ENCODE measurements at places on chromosomes 5 and 9.

DNA sequence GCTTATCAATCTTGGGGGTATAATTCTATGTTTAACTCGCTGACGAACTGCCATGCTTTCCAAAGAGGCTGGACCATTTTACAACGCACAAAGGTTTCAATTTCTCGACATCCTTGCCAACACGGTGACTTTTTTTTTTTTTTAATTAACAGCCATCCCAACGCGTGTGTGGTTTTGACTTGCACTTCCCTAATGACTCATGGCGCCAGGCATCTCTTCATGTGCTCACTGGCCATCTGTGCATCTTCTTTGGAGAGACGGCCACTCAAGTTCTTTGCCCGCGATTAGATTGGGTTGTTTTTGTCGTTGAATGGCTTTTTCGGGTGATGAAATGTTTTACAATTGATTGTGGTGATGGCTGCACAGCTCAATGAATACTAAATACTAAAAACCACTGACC is 12.5 kb upstream of the CARD9 start:
- no peak for DNase-seq

DNA sequence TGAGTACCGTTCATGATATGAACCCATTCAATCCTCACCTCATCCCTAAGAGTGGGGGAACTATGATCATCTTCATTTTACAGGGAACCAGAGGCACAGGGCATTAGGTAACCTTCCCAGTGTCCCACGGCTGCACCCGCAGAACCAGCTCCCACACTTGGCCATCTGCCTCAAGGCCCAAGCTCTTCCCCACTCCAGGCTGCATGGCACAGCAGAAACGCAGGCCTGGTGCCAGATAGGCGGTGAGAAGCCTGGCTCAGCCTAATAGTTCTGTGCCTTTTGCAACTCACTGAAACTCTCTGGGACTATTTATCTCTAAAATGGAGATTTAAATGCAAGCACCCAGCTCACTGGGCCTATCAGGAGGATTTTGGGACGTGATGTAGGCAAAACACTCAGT is 90.8 kb upstream of the ZNF618 start:
- DNase-seq: no peak

- DNase-seq: no peak
Measured at GRCh38 chr5:96546120-96546519, 113.1 kb upstream of the PCSK1 start.

DNA sequence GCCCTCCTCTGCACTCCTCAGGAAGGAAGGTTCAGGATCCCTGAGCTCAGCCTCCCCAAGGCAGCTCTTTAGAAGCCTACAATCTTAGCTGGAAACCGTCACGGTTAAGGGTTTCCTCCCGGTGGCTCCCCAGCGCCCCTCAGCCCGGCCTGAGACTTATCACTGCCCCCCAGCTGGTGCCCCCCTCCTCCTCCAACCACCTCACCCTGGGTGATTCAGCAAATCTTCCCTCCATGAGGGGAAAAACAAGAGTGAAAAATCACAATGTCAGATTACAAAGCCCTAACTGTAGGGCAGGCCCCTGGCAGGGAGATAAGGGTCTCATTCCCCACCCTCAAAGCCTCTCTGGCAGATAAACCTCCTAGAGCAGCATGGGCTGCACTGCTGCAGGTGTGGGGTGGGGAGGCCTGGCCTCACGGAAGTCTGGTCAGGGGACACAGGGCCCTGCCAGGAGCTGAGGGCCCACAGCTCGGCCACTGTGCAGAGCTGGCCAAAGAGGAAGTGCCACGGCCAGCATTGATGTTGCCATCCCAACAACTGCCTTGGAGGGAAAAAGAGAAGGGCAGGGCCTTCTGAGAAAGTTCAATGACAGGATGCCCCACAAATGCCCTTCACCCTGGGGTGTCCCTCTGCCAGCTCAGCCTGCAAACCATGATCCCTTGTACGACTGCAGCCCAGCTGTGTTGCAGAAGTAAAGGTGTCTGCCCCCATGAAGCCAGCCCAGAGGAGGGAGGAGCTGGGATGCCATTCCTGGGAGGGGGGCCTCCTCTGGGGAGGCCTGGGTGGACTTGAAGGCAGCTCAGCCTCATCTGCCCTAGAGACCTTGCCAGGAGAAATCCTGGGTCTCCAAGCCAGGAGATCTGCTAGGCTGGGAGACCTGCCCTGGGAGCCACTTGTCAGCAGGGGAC is 25.9 kb downstream of the GFI1B start:
- DNase-seq: no peak

DNA sequence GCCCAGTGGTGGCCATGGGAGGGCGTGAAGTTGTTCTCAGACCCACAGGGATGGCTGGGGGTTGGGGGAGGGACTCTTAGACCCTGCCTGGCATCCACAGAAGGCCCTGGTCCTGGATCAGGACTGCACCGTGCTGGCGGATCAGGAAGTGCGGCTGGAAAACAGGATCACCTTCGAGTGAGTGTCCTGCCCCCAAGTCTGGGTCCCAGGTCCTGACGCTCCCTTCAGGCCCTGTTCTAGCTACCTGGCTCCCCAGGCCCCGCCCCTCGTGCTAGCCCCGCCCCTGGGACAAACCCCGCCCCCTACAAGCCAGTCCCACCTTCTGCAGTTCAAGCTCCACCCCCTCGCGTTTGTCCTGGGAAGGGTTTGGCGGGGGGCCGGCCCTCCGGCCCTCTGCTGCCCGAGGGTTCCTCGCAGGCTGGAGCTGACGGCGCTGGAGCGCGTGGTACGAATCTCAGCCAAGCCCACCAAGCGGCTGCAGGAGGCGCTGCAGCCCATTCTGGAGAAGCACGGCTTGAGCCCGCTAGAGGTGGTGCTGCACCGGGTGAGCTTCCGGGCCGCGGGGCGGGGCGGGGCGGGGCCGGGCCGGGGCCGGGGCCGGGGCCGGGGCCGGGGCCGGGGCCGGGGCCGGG is 12.9 kb downstream of the RGS14 start:
- DNase-seq: peak; percentile 93

GRCh38 chr9:7816021-7816420 is 16.4 kb upstream of the DMAC1 start:
- DNase-seq: no peak

DNA sequence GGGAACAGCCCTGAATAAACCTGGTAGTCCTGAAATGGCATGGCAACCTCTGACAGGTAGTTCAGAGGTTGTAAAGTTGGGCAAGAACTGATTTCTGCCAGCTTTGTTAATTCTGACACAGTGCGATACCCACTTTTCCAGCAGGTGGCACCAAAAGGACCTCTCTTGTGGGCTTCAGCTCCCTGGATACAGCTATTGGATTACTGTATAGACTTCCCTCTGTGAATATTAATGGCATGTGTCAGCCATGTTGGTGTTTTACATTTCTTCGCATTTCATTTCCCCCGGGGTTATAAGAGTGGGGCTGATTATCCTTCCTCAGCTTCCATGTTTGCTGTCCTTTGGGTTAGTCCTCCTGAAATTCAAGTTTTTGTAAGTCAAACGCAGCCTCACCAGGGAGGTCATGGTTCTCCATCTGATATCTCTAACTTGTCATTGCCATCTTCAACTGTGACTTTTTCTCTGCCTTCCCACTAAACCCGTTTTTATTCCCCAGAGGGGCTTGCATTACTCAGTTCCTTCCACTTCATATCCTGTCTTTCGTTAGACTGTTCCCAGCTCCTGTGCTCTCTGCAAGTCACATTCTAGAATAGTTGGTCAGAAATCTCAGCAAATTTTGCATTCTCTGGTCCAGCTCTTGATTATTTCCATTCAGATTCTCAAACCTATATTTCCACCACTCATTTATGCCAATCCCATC is 135.6 kb downstream of the LIFR start:
- no peak for DNase-seq

DNA sequence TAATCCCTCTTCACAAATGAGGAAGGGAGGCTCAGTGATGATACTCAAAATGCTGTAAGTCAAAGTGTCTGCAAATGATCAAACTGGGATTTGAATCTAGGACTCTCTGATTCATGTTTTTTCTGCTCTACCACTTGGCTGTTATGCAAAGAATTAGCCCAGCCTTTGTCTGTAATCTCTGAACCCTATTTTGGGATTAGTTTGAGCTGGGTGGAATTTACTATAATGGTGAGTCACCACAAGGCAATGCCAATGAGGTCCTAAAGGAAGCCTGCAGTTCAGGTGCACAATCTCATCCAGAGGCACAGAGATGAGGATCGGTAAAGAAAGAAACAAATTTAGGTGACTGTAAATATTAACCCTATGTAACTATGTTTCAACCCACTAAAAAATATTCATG is 29.2 kb downstream of the RFK start:
- DNase-seq: no peak

DNA sequence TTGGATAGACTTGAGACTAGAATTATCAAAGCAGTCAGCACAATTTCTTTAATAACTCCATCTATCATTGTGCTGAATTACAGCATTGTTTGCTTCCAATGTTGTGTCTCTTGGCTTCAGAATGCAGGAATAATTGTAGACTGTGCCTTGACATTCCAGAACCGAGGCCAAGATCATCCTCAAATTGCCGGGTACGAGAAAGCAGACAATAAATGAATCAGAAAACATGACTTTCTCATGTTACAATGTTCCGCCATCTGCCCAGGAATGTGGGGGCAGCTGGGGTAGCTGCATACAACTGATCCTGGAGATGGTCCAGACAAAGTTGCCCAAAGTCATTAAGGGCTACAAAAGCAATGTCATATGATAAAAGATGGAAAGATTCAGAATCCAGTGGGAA is 206.2 kb upstream of the SGCD start:
- DNase-seq: no peak

- no peak for DNase-seq
Measured at GRCh38 chr9:32180597-32180996, 203.8 kb upstream of the ACO1 start.

DNA sequence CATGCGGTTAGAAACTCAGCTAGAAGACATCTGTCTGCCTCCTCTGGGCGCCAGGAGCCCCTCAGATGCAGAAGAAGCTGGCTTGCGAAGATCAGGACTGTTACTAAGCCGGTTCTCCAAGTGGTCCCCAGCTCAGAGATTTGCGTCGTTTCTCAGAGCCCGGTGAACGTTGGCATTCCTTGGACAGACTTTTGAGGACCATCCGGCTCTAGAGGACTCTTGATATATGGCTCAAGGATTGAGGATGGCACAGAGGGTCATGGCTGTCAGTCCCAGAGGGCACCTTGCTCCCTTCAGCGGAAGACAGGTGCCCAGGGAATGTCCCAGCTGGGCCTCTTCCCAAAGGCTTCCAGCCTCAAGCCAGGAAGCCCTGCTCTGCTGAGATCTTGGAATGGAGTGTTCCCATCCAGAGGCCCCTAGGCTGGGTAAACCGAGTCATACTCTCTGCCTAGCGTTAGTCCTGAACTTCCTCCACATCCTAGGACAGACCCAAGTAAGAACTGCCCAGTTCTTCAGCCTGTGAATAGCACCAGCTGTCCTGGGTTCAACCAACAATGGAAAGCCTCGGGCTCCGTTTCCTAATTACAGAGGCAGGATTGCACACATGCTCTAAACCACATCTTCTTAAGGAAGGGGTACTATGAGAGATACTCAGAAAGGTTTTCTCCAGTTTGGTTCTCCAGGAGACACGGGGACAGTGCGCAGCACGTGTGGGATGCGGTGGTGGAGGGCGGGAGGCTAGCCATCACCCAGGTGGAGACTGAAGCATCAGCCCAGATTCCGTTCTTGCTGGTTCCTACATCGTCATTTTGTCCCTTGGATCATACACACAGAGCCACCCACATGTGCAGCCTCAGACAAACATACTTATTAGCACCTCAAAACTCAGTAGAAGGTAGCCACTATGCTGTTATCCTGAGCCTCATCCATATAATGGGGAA is 51.4 kb downstream of the ZNF354C start:
- DNase-seq: peak; percentile 74

DNA sequence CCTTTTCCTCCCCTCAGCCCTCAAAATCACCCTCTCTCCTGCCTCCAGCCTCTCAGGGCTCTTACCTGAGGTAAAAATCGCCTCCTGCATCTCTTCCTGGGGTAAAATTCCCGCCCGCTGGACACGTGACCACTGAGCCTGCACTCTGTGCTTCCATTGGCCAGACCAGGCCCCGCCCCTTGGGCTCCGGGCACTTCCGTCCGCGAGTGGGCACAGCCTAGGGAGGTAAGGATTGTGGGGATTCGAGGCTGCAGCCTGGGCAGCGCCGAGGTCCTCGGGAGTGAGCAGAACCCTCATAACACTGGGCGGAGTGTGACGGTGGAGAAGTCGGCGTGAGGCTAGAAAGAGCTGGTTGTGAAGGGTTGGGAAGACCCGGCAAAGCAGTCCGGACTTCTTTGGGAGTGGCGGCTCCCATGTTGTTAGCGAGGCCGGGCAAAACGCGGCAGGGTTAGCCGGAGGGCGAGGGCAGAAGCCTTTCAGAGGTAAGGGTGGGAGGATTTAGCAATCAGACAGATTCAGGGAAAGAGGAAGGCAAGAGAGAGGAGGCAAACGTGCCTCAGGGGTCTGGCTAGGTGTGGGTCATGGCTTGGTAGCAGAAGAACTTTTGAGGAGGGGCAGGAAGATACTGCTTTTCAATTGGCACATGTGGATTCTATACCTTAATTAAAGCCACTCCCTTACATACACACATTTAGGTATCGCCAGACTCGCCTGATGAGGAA is at the start of gene SHOC1:
SHOC1 (minus strand) TSS at position 103 of the 722 bp plus-strand sequence. CDS start 3,519 bp downstream, outside the sequence.
- DNase-seq: no peak

- no peak for DNase-seq
Measured at GRCh38 chr5:76978869-76979268, 26.0 kb downstream of the CRHBP start.

DNA sequence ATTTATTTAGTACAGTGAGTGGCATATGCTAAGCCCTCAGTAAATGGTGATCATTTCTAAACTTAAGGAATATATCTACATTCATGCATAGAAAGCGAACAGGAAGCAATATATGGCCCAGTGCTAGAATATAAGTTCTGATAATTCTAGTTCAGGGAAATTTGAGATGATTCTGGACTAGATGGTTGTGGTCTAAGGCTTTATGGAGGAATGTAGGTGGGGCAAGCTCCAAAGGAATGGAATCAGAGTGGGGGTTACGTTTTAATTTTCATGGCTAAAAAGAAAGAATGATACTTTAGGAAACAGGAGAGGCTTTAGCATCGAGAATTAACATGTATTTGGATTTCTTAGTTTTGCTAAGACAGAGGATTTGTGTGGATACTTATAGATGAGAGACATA is 56.1 kb downstream of the MTREX start:
- no peak for DNase-seq

GRCh38 chr5:163436515-163436914 is 880 bp upstream of the CCNG1 start:
- DNase-seq: no peak

DNA sequence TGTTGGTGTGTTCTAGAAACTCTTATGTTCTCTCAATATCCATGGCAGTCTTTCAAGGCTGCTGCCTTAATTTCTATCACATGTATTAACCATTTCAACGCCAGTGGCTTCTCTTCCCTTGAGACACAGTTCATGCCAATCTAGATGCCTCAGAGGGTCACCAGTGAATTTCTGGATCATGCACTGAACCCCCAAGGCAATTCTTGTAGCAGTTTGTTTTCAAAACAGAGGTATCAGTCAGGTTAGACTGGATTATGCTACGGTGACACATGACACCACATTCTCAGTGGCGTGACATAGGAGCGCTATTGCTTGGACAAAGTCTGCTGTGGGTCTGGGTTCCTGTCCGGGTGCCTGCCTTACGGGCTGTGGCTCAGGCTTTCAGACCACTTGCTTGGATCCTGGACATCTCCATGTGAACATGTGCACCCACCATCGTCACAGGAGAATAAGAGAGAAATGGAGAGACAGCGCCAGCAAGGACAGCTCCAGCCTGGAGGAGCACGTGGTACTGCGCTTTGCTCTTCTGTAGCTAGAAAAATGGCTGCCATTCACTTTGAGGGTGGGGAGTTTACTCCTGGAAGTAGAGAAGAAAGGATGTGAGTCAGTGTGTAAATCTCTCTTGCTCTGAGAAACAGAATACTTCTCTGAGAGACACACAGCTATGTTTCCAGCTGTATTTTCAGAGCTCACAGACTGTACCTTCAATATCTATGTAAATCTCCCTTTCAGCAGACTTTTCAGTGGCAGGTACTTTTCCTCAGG is 329.3 kb upstream of the ADCY2 start:
- no peak for DNase-seq

All from osteocyte (in vitro differentiated cells).